Suppressor macrophage treated with lipopolysaccharide for 4 hours (primary cell): ENCODE measurements at places on chromosomes 2 and 18.
A peak's percentile ranks its signal among the peaks of the same experiment; 100 is the strongest.

- no peak for DNase-seq
Observed at GRCh38 chr2:71664161-71664560, 210.8 kb downstream of the DYSF start.

DNA sequence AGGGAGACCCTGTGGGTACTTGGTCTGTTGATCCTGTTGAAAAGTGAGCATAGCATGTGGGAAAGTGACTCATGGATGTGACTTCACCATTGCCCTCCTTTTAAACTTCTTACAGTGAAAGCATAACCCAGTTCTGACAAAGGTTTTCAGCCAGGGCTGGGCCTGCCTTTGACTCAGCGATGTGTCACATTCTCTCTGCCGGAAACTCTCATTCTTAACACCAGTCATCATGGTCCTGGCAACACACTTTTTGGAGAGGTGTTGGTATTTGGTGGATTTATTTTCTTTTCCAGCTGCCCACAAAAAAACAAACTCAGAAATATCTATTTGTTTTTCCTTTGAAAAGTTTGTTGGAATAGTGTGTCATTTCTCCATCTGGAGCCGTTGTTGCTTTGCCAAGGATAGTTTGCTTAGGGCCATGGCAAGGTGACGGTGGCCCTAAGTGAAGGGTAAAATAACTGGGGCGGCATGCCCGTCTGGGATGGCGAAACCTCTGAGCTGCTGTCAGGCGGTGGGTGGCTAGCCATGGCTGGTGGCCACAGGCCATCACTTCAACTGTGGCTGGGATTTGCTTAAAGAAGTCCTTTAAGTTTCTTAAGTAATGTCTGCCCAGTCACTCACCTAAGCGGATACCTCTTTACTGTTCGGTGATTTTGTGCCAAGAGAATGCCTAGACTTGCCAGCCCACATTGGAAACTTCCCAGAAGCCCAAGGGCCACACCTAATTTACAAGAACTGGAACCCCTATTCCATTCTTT lies 123.3 kb downstream of the LTBP1 start:
- peak; percentile 29 for DNase-seq

GRCh38 chr2:33208400-33208799 lies 261.6 kb downstream of the LTBP1 start:
- DNase-seq: no peak

DNA sequence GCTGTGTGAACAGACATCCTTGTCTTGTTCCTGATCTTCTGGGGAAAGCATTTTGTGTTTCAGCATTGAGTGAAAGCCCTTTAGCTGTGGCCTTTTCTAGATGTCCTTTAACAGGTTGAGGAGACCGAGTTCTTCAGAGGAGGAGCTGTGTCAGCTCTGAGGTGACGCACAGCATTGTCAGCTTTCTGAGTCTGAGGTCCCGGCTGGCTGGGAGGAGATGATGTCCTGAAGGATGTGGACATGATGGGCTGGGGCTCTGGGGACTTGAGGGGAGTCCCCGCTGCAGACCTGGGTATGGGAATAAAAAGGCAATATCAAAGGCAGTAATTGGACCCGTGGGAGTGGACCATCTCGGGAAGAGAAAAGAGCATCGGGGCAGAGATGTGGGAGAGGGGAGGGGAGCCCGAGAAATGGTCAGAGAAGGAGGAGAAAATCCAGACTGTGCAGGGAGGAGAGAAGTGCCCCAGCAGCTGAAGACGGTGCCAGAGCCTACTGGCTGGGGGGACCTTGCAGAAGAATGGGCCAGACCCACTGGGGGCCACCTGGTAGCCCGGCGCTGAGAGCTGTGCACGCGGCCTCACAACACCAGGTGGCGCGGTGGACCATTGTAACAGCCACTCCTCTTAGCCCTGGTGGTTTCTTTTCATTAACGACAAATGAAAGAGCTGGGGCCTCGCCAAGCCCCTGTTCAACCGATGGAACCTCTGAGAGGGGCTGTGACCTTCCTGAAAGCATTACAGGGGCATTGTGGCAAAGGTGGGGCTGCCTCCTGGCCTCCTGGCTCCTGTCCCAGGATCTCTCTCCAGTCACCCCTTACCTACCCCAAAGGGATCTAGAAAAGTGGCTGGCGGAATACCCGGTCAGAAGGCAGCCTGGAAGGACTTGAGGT lies 61.6 kb downstream of the ST3GAL5 start:
- DNase-seq: peak; percentile 85

DNA sequence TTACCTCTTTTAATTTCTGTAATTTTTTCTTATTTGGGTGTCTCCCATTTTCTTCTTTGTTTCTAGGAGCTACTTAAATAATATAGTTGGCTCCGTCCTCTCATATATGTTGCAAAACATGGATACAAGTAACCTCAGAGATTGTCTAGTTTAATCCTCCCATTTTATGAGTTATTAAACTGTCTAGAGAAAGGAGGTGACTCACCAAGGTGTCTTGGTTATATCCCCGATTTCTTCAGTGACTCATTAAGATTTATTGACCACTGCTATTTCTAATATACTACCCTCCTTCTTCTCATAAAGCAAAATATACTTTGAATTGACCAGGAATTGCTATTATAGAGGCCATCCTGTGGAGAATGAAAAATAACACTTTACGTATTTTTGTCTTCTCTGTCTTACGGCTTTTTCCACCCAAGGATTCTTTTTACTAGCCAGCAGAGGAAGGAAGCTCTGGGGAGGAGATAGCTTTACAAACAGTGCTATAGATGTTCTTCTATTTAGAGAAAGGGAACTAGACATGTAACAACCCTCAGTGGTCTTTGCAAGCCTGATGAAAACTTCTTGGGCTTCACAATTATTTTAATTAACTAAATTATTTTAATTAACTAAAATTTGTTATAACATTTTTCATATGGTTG lies 300.4 kb upstream of the TNP1 start:
- no peak for DNase-seq

DNA sequence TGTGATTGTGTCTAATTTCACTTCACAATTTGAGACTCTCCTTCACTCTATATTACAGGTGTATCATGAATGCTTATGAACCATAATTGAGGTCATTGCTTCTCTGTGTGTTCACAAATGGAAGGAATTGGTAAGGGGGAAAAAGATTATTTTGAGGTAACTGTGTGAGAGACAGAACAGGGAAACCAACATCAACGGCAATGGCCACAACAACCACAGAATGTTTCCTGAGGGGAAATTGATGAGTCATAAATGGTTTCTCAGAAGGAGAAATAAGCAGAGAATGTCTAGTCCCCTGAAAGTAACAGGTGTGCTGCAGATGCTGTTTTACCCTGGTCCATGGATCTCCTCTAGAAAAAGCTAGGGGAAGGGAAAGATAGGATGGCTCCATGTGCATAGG lies 361.2 kb upstream of the GALNT5 start:
- DNase-seq: no peak

DNA sequence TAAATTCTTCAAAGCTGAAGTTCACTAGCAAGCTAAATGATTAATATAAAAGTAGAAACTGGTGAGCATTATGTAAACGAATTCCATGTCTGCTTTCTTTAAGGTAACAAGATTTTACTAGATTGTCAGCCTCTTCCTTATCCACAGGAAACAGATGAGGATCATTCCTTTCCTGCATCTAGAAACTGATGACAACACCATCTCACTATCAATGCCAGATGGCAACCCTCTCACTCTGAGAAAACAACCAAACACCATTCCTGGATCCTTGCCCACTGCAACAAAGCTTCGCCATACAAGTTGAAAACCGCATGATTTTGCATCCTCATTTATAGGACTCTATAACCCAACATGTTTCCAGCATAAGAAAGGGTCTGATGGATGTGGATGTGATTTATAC lies 122.9 kb downstream of the ZNF521 start:
- no peak for DNase-seq

DNA sequence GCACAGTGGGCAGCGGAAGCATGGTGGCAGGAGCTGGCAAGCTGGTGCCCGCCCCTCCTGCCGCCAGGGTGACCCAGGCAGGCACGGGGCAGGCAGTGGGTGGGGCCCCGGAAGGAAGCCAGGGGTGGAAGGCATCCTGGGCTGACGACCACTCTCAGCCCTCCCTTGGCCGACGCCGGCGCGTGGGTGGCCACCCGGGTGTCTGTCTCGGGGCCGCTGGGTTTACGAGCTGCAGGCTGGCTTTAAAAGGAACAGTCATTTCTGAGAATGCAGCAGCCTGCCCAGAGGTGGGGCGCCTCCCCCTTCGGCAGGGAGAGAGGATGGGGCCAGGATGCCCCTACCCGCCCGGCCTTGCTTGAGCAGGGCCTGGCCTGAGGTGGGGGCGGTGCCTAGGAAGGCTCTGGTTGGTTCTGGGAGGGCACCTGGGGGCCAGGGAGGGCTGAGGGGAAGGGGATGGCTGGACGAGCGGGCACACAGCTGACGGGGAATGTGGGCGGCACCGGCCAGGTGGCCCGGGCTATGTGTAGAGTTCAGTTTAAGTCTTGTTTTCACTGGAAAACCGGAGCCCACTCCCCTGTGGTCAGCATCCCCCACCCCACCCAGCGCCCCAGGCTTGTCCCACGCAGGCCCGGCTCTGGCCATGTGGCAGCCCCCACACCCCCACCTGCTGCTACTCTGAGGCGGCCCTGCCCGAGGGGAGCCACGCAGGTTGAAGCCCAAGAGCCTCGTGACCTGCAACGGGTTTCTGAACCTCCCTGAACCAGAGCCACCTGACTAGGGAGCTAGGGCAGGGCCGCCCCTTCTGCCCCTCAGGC lies 6.3 kb downstream of the BOK start:
- DNase-seq: no peak

DNA sequence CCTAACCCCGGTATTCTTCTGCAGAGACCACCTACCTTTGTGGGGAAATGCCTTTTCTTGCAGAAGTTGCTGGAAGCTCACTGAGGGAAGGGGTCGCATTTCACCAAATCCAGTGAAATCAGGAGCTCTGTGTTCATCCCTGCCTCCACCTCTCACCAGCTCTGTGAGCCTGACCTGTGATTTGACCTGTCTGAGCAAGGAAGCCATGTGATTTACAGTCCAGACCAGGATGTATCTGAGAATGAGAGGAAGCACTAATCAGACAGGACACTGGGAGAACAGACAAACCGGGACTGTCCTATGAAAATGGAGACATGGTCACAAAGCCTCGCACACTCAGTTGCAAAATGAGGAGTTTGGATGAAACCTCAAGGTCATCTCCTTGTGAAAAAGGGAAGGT lies 285.4 kb downstream of the BCL11A start:
- no peak for DNase-seq

DNA sequence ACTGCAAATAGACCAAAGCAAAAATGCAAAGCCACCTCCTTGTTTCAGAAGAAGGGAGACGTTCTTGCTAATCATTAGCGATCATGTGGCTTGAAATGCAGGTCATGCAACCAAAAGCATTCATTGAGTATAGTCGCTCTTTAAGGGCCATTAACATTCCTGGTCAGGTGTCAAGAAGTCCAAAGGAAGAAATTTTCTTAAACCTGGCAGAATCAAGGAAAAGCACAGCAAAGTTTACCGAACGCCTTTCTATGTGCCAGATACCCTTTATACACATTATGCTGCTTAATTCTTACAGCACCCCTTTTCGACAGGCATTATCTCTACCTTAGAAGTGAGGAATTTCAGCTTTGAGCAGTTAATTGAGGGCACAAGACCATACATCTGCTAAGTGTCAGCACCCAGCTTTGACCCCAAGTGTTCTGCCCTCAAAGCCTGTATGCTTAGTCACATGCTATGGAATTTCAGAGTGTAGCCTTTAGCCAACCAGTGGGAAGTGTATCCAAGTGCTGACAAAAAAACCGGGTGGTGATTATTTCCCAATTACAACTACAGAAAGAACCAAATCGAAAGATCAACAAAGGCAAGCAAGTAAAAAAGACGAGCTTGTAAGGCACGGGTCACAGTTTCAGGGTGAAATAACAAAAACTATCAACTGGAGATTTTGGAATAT lies 70.8 kb downstream of the EPHA4 start:
- DNase-seq: no peak

- DNase-seq: no peak
Observed at GRCh38 chr18:3773303-3773702, 323.3 kb downstream of the TGIF1 start.

- DNase-seq: no peak
Observed at GRCh38 chr2:181149056-181149455, 168.7 kb downstream of the UBE2E3 start.

- DNase-seq: no peak
Observed at GRCh38 chr18:9348079-9348671, 13.6 kb downstream of the TWSG1 start.

GRCh38 chr2:72144632-72145288 lies 2.9 kb downstream of the CYP26B1 start:
- DNase-seq: no peak

DNA sequence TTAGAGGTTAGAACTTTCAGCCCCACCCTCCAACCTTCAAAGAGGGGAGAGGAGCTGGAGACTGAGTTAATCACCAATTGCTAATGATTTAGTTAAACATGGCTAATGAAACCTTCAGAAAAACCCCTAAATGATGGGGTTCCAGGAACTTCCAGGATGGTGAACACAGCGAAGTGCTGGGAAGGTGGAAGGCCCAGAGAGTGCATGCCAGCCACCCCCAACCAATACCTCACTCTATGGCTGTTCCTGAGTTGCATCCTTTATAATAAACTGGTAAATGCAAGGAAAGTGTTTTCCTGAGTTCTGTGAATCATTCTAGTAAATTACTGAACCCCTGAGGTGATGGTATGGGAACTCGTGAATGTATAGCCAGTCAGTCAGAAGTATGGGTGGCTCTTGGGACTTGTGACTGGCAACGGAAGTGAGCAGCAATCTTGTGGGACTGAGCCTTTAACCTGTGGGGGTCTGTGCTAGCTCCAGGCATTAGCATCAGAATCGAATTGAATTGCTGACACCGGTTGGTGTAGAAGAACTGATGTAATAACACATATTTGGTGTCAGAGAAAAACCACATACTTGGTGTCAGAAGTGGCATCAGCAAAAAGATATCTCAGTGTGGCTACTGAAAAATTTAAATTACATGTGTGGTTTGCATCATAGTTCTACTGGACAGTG lies 37.4 kb downstream of the NPHP1 start:
- no peak for DNase-seq

DNA sequence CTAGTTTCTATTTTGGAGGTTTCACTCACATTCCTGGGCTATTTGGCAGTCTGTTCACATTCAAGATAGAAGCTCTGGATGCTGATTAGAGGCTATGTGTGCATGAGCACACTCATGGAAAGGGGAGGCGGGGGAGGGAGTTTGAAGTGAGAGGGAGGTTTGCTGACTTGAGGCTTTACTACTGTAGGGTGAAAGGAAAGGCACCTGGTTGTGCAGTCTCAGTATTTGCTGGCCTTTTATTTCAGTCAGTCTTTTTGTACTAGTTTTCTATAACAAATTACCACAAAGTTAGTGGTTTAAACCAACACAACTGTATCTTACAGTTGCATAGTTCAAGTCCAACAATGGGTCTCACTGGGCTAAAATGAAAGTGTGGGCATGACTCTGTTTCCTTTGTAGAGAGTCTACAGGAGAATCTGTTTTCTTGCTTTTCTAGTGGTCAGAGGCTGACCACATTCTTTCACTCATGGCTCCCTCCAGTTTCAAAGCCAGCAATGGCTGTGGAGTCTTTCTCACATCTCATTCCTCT lies 47.7 kb upstream of the NR4A2 start:
- DNase-seq: no peak
